ENCODE measurements at places on chromosomes 1 and 21.

DNA sequence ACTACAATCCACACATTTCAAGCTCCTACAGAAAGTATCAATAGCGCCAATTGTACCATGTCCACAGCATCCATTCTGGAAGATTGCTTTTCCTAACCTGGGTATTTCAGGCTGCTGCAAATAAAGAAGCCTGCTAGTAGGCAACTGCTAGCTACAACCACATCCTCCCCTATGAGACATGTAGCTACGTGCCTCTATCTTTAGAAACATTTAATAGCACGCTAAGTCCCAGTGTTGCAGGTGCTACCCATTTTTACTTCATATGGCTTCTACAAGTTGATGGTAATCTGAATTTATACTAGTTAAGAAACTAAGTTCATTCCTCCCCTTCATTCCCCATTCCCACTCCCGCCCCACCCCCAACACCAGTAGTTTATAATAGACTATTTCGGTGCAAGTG is 7.4 kb upstream of the AMPD1 start:
- DNase-seq = no peak

DNA sequence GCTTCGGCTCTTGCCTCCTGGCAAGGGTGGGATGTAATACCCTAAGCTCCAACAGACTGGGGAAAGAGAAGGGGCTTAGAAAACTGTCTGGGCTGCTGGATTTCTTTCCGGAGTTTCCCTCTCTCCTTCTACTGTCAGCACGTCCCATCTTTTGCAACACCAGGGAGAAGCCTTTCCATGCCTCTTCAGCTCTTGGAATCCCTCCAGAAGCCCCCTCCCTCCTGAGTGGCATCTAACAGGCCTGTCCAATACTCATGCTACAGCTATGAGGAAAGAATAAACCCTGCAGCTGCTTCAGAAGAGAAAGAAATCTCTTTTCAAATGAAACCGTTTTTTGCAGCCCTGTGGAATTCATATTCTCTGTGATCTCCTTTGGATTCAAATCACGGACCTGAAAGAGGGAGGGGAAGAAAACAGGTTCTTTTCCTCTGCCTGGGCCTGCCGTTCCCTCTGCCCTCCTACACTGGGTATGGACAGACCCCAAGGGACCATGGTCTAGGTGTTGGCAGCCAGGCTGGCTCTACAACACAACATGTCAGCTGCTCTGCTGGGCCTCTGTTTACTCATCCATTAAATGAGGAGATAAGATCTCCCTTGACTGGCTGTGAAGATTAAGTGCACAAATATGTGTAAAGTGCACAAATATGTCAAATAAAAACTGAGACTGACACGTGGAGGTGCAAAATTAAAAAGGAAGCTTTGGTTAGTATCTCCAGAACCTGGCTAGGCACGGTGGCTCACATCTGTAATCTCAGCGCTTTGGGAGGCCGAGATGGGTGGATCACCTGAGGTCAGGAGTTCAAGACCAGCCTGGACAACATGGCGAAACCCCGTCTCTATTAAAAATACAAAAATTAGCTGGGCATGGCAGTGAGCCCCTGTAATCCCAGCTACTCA is 6.0 kb upstream of the CAPN2 start:
- DNase-seq = no peak

DNA sequence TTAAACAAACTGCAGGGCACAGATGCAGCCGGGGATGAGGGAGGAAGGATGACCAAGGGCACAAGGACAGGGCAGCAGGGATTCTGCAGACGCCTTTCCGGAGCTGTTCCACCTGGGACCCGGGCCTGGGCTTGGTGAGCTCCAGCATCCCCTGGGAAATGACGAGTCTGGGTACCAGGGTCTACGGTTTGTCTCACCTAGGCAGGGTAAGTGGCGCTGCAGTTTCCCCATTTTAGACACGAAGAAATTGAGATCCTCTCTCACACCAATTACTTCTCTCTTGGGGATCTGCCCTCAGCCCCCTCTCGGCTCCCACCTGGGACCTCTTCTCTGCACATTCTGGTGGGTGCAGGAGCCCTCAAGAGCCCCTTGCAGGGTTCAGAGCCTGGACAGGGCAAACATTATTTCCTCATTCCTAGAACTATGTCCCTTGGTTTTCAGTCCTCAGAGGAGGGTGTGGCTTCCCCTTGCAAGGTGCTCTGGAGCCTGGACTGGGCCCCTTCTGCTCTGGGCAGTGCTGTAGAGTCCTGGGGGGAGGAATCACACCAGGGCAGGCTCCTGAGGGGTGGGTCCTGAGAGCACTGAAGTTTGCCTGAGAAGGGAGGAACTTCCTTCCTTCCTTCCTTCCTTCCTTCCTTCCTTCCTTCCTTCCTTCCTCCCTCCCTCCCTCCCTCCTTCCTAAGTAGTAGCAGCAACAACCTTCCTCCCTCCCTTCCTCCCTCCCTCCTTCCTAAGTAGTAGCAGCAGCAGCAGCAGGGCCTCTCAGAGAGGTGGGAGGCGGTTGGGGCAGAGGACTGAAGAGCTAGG is 16.0 kb downstream of the RAP1GAP start:
- DNase-seq = no peak

GRCh38 chr1:20223551-20224419 is 37.5 kb upstream of the PLA2G2C start:
- no peak for DNase-seq

DNA sequence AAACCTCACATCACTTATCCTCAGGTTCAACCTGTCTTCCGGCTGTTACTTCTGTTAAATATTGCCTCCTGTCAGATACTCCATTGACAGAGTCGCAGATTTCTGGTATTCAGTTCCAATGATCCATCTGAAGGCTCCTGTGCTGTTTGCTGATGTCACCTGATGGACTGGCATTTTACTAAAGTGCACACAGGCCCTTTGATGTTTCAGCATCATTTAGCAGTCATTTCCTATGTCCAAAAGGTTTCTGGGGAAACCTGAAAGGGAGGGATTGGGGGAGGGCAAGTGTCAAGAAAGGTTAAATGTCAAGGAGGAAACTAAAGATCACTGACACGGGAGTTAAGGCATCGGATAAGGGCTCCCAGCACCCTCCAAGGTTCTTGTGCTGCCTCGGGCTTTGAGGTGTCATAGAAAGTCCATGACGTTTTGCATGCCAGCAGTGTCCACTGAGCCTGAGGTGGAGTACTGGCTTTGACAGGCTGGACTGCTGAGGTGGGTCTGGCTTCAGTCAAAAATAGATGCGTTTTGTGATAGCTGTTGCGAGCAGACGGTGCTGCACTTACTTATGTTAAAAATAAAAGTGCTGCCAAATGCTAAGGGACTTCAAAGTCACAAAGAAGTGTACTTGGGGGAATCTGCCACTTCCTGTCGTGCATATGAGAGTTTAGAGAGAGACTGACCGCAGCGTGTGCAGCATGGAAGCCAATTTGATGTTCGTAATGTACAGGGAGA is 30.8 kb downstream of the XCL2 start:
- DNase-seq = no peak

DNA sequence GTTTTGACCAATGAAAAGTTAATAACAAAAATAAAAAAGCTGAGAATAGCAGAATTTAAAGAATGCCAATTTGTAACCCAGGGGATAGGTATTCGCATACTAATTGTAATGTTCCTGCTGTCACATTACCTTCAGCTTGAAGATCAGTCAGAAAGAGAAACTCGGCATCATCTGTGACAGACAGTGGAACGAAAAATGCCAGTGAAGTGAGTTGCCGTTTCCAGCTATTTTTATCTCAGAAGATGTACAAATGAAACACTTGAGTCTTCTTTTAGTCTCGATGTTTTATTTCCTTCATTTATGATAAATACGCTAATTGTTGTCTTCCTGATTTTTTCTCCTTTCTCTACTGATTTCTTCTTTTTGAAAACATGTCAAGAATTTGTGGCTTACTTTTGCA is 26.1 kb downstream of the RGS21 start:
- DNase-seq = no peak

DNA sequence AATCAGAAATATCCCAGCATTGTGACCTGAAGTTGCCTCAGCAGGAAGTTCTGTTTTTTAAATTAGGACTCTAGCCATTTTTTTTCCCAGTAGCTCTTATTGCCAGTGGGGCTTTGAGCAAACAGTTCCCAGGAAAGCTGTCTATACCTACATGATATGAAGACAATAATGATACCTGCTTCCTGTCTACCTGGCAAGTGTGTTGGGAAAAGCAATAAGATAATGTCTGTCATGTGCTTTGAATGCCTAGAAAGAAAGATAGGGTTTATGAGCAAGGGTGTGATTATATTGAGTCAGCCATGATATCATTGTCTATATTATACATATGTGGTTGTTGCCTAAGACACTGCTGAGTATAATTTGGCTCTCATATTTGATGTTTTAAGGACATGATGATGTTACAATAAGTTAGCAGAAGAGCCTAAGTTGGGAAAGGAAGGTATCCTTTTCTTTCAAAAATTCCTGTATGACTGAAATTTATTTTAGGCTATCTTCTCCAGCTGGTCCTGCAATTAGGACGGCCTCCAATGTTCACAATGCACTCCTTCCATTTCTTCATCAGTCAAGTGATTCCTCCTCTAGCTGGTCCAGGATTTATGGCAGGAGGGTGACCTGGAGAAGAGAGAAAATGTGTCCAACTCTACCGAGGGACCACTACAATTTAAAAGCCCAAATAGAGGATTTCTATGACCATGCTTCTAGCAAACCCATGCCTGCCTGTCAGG is 99.6 kb upstream of the CDC42BPA start:
- DNase-seq = no peak

DNA sequence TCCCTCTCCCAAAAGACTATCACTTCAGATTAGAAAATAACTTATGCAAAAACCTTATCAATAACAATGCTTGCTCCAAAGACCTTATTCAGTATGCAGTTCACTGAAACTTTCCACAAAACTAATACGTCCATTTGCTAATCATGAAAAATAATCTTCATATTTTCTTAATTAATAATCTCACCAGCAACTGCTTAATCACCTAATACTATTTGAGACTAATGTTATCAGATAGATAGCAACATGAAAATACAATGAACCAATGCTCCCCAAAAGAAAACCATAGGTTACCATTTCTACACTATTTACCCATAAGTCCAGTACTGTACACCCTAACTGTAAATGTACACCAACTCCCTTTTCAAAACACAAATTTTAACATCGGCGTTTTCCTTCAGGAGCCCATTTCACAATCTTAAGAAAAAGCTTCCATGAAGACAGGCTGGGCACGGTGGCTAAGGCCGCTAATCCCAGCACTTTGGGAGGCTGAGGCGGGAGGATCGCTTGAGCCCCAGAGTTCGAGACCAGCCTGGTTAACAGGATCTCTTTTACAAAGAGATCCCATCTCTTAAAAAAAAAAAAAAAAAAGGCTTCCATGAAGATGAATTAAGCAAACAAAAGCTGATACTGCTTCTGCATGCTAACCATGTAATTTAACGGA is 1.7 kb downstream of the GNB1 start:
- no peak for DNase-seq

DNA sequence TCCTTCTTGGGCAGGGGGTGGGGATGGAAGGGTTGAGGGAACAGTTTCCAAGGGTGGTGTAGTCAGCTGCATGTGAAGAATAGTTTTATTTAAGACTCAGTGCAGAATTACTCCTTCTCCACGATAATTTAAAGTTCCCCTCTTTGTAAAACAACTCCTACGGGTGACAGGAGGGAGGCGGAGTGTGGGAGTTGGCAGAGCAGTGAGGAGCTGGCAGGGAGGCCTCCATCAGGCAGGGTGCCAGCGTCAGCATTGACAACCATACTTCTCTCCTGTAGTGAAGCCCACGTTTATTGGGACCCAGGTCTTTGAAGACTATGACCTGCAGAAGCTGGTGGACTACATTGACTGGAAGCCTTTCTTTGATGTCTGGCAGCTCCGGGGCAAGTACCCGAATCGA is 93.8 kb downstream of the MTR start:
- DNase-seq = no peak

GRCh38 chr21:43193651-43194302 is 25.0 kb downstream of the CRYAA start:
- peak; percentile 26 for DNase-seq

- DNase-seq = no peak
These were observed 6.2 kb upstream of the HLX start for GRCh38 chr1:220873087-220873486.

GRCh38 chr1:103525114-103525606 is 339 bp upstream of the RNPC3 start:
- DNase-seq = no peak

DNA sequence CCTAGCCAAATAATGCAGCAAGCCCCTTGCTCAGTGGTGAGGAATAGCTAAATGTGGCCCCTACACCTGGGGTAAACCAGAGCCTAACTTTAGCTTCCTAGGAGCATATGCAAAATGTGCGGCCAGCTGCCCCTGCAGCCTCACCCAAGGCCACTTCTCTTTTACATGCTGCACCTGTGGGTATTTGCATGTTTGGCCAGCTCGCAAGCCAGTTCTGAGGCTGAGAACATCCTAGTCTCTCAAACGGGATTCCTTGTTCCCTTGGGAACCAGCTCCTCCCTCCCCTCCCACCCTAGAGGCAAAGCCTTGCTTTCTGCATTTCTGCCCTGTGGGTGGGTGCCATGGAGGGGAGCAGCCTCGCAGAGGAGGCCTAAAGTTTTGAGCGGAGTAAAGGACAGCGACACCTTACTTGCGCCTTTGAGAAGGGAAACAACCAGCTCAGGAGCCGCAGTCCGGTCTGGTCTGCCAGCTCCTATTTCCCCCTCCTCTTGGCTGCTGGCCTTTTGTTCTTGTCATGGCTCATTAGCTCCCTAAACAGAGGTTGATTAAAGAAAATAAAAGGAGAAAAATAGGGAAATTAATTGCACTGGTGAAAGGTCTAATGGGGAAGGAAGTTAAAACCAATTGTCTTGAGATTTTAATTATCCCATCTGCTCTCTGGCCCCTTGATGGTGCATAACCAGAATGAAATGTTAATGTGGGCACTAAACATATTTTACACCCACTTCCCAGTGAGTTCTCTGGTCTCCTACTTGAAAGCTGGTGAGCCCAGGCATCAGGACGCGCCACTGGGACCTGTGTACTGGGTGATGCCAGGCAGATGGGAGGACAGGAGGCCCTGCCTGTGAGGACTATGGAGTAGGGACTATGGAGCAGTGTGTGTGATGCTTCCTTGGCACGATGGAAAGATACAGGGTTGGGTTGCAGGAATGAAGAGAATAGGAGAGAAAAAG is 68.7 kb downstream of the TEX35 start:
- DNase-seq = no peak

DNA sequence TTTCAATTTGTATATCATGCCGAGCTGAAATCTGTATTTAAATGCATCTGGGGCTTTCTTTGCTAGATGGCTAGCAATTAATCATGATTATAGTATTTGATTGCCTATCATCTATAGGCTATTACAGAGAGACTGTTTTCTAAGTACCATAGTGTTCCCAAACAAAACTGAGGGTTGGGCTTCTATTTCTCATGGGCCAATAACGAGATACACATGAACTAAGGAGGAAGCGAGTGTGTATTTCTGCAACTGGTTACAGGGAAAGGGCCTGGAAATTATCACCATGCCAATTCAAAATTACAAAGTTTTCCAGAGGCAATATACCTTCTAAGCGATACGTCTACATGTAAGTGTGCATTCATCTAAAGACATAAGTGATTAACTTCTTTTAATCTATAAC is 744.5 kb upstream of the BRINP3 start:
- DNase-seq = no peak

Data from Caco-2 (cell line).